Spinal cord (tissue), 10 donors: ENCODE measurements at places on chromosomes 7 and 10.

DNA sequence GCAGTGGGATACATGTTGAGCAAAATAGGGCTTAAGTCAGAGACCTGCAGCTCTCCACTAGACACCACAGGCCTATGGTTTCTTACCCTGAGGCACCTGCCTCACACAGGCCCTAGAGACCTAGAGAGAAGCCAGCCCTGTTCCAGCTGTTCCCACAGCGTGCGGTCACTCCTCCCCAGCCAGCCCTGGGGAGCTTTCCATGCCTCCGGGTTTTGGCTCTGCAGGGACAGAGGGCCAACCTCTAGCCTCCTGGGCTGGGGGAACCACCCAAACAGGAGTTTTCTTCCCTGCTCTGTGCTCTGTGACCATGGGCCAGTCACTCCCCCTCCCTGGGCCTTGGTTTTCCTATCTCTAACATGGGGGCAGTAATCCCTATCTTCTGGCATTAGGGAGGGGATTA is 33.0 kb downstream of the SH2B2 start:
- DNase-seq: no peak

DNA sequence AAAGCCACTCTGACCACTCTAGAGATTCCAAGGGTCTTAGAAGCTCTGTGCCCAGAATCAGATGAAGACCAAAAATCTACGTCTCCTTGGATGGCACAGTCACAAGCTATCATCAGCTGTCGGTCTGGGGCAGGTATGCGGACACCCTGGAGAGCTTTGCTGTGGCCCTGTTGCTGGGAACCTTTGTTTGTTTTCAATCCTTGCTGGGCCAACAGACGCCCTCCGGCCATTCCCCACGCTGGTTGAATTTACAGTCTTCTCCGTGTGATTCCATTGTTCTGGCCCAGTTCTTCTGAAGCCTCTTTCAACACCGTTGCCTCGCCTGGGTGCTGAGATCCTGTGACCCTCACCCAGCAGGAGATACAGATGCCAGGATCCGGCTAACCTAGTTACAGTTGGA is 149.4 kb upstream of the PFKP start:
- no peak for DNase-seq

GRCh38 chr7:43630482-43630881 is 47.6 kb downstream of the STK17A start:
- no peak for DNase-seq

GRCh38 chr10:7606951-7607404 is 59.8 kb downstream of the ITIH5 start:
- no peak for DNase-seq

- DNase-seq: no peak
These were observed 61.5 kb downstream of the HBP1 start for GRCh38 chr7:107230334-107230733.

- DNase-seq: no peak
These were observed 30.6 kb downstream of the LMTK2 start for GRCh38 chr7:98137134-98137825.

- no peak for DNase-seq
These were observed 10.4 kb downstream of the CALML3 start for GRCh38 chr10:5534880-5535856.

GRCh38 chr10:91519899-91520514 is 109.9 kb downstream of the HECTD2 start:
- DNase-seq: no peak

DNA sequence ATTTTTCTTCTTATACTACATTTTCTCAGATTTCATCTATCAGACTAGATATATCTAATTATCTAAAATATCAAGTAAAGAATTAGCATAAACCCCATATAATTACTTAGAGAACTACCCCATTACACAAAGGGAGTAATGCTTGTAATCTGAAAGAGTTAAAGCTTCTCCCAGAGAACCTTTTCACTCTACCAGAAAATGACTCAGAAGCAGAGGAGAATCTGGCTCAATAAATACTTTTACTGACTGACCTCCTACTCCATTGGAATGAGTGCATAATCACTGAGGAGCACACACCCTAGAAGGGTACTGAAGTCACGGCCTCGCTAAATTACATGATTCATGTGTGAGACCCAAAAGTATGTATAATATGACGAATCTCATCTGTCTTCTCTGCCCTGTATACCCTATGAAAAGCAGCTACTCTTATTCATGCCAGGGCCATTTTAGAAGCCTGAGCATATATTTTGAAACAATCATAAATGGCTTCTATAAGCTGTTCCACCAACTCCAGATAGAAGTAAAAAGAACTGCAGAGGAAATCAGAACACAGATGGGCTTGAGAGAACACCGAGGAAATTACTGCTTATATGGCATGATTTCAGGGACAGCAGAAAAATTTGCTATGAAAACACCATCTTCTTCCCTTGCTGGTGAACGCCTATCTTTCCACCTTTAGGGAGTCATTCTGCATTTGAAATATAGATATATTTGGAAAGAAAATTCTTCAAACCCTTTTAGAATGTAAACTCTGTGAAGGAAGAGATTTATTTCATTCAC is 32.7 kb downstream of the DNMBP start:
- DNase-seq: no peak

DNA sequence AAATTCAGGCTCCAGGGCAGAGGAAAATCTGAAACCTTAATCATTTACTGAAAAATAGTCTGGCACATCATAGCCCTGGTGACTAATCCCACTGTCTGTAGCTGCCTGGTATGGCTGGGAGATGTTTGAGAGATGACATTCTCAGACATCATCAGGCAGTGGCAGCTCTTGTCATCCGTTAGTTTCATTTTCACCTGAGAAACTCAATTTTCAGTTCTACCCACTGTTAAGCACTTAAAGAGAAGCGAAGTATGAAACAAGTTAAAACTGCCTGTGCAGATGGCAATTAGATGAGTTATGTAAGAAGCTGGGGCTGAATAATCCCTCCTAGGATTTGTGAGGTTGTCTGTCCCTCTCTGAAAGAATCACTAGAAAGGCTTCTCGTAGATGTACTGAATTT is 150.2 kb downstream of the NSUN6 start:
- DNase-seq: no peak

- no peak for DNase-seq
These were observed 216.4 kb upstream of the LRGUK start for GRCh38 chr7:133910761-133911160.

DNA sequence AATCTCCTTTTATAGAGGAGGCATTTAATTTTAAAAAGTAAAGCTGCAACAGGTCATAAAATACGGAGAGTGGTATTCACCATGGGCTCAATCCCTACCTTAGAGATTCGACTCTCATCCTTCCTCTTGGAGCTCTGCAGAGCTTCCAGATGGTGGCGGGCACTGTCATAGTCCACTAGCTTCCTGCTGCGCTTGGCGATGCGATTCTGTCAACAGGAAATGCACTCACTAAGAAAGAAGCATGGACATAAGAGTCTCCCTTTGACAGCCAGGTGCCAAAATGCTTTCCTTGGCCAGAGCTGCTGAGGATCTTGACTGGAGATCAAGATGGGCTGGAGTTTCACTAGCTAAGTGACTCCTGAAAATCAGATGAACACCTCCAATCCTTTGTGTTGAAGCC is 154.4 kb downstream of the AMPH start:
- no peak for DNase-seq

DNA sequence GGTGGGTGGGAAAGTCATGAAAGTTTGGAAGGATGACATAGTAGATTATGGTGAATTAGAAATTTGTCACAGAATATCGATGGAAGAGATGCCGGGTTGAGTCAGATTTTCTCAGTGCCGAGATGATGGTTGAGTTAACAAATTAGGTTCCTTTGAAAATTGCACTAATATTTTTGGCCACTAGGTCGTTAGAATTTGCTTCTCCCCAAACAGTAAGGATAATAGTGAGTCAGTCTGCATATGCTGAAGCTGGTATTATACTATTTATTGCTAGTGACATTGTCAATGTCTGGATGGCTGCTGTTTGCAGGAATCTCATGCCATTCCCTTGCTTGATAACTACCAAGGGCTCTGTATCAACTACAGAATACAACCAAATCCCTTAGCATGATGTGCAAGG is 37.7 kb upstream of the MINDY3 start:
- no peak for DNase-seq

DNA sequence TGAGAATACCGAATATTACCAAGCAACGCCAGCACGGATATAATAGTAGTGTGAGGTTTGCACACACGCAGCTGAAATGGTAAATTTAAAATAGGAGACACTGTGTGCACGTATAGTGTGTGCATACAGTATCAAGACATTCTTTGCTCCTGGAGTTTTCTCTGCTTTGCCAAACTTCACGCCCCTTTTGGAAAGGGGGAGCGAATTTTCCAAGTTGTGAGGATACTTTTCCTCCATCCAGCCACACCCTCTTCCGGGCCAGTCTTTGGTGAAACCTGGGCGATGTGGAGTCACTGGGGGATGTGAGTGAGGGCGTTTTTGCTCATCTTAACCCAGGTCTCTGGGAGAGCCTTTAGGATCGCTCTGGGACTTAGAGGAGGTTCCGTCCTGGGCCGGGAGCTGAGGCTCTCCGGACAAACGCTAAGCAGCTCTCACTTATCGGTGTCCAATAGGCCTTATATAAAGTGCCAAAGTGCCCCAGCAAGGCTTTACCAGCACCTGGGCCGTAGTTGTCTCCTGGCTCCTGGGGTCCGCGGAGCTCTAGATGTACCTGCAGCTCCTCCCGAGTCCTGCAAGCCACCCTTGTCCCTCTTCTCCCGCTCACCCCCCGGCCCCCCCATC is 160.0 kb upstream of the MKI67 start:
- no peak for DNase-seq

DNA sequence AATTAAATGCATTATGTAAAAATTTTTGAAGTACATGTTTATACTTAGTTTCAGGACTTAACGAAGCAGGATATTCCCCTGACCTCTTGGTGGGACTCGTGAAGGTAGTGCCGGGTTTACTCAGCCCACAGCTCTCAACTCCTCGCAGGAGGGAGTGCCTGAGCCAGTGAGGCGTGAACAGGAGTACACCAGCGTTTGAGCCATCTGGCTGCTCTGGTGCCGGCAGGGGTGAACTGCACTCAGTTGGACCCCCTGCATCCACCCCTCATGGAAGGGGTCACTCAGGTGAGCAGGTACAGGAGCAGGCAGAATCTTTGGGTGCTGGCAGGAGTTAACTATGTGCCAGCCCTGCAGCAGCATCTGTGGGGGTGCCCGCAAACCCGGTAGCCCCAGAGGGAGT is 625.1 kb upstream of the PCDH15 start:
- no peak for DNase-seq

GRCh38 chr10:122295451-122295809 is 24.3 kb downstream of the BTBD16 start:
- no peak for DNase-seq

DNA sequence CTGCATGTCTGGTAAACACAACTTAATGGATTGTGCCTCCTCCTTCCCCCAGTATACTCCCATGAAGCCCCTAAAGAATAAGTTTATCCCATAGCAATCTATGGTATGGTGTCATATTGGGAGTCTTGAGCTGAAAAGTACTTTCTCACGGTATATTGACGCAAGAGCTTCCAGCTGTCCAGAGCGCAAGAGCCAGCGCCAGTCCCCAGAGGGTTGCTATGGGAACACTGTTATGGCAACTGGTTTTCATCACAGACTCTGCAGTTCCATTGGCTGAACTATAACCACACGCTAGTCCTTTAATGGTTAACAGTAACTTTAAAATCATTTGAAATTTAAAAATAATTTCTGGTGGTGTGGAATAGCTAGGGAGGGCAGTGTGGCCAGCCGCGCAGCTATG is 46.9 kb downstream of the PRPF18 start:
- peak; percentile 36 for DNase-seq

DNA sequence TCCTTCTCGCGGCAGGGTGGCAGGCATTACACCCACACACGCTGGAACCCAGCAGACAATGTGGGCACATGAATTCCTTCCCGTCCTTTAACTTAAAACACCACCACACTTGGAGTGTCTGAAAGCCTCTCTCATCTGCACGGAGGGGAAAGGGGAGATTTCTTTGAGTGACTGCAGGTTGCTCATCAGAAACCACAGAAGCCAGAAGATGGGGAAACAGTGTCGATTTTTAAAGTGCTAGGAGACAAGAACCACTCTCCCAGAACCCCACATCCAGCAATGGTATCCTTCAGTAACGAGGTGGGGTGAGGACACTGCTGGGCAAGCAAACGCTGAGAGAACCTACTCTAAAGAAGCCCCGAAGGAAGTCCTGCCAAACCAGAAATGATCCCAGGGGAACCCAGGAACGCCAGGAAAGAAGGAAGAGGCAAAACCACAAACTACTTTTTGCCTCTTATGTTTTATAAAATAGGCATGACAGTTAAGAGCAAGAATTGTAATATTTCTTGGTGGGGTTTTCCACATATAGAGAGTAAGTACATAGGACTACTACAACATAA is 254.3 kb downstream of the ELFN1 start:
- DNase-seq: no peak

- DNase-seq: no peak
These were observed 82.5 kb upstream of the TBX20 start for GRCh38 chr7:35336444-35336843.

- no peak for DNase-seq
These were observed 38.5 kb upstream of the LRRC17 start for GRCh38 chr7:102874166-102874829.

GRCh38 chr10:100014071-100014762 is 4.5 kb upstream of the DNMBP start:
- no peak for DNase-seq

- no peak for DNase-seq
These were observed 214.2 kb downstream of the ZNF248 start for GRCh38 chr10:37643187-37643586.

GRCh38 chr10:72218325-72218724 is 2.2 kb upstream of the ASCC1 start:
- DNase-seq: no peak
